CD14-positive monocyte (primary cell): ENCODE measurements at places on chromosomes 6 and 20. TPM values are rescaled to one million over a fixed set of nuclear protein-coding genes. Genes with fewer than 3 reads are reported as not detected.

- H3K27me3 ChIP-seq: no peaks in the 10 kb centered on the region
- H3K36me3 ChIP-seq: peaks cover 53% of the 10 kb centered on the region
- no peak overlapping the region for H3K27ac ChIP-seq
- H3K4me3 ChIP-seq: no peak overlapping the region
- DNase-seq: no peak
Measured at GRCh38 chr6:157152556-157152955, 170.8 kb downstream of the TMEM242 start.

DNA sequence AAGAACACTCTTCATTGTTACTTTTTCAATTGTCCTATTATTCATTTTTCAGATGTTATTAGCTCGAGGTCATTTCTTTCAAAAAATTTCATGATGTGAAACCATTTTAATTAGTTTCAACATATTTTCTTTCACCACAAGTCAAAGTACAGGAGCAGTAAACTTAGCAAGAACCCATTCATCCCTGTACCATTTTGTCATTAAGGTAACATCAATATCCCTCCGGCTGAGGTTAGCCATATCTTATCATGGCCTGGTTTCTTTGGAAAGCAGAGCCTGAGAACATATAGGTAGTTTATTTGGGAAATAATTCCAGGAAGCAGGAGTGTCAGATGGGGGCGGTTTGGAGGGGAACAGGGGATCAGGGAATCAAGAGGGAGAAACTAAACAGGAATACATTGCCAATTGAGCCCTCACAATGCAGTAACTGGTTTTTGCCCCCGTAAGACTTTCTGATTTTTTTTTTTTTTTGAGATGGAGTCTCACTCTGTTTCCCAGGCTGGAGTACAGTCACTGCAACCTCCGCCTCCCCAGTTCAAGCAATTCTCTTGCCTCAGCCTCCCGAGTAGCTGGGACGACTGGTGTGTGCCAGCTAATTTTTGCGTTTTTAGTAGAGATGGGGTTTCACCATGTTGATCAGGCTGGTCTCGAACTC is 83.7 kb downstream of the MKKS start:
- H3K36me3 ChIP-seq: no peaks in the 10 kb centered on the region
- no peak overlapping the region for H3K27ac ChIP-seq
- H3K4me1 ChIP-seq: no peaks in the 10 kb centered on the region
- H3K4me3 ChIP-seq: no peak overlapping the region

KCNK5 gene
- polyA plus RNA-seq: not detected

TRIM15 gene
- not detected for polyA plus RNA-seq

PRDM1 gene
- polyA plus RNA-seq: 1.8 TPM

RSPO3 gene
- polyA plus RNA-seq: not detected

PRND gene
- not detected for polyA plus RNA-seq

ANKRD60 gene
- polyA plus RNA-seq: not detected in 2 replicates

- H3K36me3 ChIP-seq: peaks cover 1% of the 10 kb centered on the region
- no peaks in the 10 kb centered on the region for H3K27me3 ChIP-seq
- DNase-seq: no peak
- H3K27ac ChIP-seq: peak overlapping the region; percentile 50
Measured at GRCh38 chr20:49687595-49688567, 25.8 kb downstream of the B4GALT5 start.

GRCh38 chr20:47175493-47175892 is 181.0 kb downstream of the ZMYND8 start:
- no peaks in the 10 kb centered on the region for H3K27me3 ChIP-seq
- no peak for DNase-seq
- no peak overlapping the region for H3K27ac ChIP-seq
- no peaks in the 10 kb centered on the region for H3K4me1 ChIP-seq
- H3K4me3 ChIP-seq: no peak overlapping the region

ERMARD gene
- polyA plus RNA-seq: 15.7 and 33.0 TPM in 2 replicates

- DNase-seq: no peak
- H3K27me3 ChIP-seq: no peaks in the 10 kb centered on the region
- H3K27ac ChIP-seq: no peak overlapping the region
- no peaks in the 10 kb centered on the region for H3K36me3 ChIP-seq
- no peaks in the 10 kb centered on the region for H3K4me1 ChIP-seq
Measured at GRCh38 chr6:156045401-156046267, 590.0 kb upstream of the NOX3 start.

DNA sequence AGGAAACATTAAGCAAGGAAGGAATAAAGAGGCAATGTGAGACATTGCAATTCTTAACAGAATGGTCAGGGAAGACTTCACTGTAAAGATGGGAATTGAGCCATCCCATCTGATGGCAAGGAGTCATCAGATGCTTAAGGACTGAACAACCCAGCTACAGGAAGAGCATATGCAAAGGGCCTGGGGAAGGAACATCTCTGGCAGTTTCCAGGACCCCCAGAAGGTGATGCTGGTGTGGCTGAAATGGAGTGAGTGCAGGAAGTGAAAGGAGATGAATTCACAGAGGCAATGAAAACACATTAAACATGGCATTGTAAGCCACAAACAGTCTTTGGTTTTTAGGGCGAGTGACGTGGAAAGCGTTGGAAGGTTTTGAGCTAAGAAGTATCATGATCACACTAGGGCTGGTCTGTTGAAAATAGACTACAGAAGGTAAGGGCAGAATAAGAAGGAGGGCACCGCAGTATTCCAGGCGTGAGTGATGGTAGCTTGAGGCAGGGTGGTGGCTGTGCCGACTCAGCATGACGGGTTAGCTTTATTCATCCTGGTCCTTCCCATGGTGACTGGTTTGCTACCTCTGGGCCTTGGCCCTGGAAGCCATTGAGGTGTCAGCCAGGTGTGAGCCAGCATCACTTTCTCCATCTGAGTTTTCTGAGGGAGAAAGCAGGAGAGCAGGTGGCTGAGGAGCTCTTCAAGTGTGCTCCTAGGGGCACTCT is 6.8 kb downstream of the BTN2A1 start:
- no peaks in the 10 kb centered on the region for H3K27me3 ChIP-seq
- H3K4me3 ChIP-seq: no peak overlapping the region

- H3K27me3 ChIP-seq: no peaks in the 10 kb centered on the region
- H3K27ac ChIP-seq: peak overlapping the region; percentile 93
- peak overlapping the region; percentile 85 for H3K4me3 ChIP-seq
- peak; percentile 51 for DNase-seq
- peaks cover 17% of the 10 kb centered on the region for H3K4me1 ChIP-seq
Measured at GRCh38 chr6:53358440-53359094, 9.8 kb upstream of the ELOVL5 start.
